ACHN (cell line): ENCODE measurements at places on chromosomes 2 and 18.

GRCh38 chr2:71930049-71930681 lies 217.5 kb downstream of the CYP26B1 start:
- no peak for DNase-seq

DNA sequence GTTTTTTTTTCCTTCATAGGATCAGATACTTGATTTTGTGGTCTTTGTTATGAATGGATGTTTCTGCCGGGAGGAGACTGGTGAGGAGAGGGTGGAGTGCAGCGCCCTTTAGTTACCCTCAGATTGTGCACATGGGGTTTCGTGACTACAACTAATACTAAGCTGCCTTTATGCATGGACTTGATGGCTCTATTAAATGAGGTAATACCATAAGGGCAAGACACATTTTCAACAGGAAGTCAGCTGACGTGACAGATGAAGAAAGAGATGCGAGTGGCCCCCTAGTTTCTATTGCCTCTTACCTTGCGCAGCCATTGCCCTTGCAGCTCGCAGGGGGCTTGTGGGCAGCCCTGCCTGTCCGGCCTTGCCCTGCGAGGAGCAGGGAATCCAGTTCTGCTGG lies 24.4 kb downstream of the ZNF407 start:
- no peak for DNase-seq

GRCh38 chr2:230224458-230224857 lies 1.1 kb upstream of the SP140 start:
- DNase-seq = no peak

GRCh38 chr2:132645176-132645575 lies 24.8 kb downstream of the LYPD1 start:
- no peak for DNase-seq

GRCh38 chr2:143545059-143545948 lies 416.1 kb downstream of the ARHGAP15 start:
- DNase-seq = no peak

DNA sequence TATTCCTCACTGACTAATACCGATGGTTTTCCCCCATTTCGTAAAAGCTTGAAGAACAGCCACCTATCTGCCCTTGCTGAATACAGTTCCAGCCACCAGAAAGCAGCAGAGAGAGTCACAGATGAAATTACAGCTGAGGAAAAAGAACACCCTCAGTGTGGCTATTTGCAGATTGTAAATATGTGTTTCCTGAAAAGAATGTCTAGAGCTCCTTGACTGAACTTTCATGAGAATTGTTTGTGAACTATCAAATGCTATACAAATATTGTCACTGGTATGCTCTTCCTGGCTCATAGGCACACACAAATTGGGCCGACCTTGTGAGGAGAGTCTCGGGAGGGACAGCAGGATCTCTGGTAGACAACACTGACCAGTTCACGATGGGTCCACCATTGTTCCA lies 58.1 kb upstream of the TTC39C start:
- DNase-seq = no peak

DNA sequence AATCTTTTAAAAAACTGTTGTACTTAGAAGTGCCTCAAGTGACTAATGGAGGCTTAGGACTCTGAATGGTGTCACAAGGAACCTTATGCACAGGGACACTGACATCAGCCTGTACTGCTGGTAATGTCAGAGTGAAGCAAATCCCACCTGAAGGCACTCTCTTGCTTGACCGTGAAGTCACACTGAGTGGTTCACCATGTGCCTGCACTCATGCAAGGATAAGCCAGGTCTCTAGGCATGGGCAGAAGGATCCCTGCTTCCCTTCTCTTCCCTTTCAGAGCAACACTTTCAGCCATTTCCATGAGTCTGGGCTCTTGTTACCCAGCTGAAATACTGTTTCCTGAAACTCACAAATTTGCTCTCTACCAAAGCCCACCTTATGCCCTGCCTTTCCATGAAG lies 123.0 kb downstream of the NEDD4L start:
- DNase-seq = no peak

DNA sequence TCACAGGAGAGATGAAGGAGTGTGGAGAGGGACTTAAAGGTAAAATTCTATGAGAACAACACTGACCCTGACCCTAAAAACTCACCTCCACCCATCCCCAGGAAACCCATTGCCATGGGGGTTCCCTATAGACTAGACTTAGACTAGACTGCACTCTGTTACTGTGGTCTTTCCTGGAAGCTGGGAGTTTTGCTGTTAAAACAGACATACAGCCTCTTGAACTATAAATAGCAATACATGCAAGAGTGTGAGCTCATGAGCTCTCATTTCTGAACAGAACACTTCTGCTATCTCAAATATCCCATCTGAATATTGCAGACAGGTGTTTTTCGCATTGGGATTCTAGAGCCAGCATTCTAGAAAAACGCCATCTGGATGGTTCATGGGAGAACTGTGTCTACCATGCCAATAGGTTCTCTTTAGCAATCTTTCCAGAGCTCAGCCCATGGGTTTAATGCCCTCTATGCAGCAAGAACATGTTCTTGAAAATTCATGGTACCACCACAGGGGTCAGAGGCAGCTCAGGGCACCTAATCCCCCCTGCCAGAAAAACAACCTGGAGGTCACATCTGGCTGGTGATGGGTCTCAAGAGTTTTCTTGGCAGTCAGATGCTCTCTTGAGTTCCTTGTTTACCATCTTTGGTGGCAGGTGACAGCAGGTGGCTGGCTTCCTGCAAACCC lies 51.9 kb downstream of the SLC14A2 start:
- no peak for DNase-seq
